ENCODE measurements at places on chromosomes 16 and 17.

GRCh38 chr16:2278272-2278608 is 10.3 kb upstream of the RNPS1 start:
- no peak for DNase-seq

- DNase-seq, result no peak
Measured at GRCh38 chr16:16045879-16046278, 96.5 kb downstream of the ABCC1 start.

DNA sequence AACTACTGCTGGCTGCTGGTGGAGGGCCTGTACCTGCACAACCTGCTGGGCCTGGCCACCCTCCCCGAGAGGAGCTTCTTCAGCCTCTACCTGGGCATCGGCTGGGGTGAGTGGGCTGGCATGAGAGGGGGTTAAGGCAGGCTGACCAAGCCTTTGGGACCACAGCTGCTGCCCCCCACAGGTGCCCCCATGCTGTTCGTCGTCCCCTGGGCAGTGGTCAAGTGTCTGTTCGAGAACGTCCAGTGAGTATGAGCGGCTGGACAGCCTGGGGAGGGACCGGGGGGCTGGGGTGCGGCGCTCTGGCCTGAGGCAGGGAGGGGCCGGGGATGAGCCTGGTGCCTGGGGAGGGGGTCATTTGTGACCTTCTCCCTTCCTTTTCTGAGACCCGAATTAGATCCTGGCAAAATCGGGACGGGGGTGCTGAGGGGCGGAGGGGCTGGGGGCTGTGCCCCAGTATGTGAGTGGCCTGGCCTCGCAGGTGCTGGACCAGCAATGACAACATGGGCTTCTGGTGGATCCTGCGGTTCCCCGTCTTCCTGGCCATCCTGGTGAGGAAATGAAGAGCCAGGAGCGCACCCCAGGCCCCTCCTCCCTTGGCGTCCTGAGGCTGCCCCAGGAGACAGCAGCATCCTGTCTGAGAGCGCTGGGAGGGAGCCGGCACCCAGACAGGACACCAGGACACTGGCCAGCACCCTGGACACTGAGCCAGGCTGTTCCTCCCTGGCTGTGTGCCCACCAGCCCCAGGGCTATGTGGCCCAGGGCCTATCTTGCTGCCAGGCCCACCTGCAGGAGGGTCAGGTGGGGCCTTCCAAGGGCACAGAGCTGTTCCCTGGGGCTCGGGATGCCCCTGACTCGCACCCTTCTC is 8.0 kb downstream of the GCGR start:
- no peak for DNase-seq

DNA sequence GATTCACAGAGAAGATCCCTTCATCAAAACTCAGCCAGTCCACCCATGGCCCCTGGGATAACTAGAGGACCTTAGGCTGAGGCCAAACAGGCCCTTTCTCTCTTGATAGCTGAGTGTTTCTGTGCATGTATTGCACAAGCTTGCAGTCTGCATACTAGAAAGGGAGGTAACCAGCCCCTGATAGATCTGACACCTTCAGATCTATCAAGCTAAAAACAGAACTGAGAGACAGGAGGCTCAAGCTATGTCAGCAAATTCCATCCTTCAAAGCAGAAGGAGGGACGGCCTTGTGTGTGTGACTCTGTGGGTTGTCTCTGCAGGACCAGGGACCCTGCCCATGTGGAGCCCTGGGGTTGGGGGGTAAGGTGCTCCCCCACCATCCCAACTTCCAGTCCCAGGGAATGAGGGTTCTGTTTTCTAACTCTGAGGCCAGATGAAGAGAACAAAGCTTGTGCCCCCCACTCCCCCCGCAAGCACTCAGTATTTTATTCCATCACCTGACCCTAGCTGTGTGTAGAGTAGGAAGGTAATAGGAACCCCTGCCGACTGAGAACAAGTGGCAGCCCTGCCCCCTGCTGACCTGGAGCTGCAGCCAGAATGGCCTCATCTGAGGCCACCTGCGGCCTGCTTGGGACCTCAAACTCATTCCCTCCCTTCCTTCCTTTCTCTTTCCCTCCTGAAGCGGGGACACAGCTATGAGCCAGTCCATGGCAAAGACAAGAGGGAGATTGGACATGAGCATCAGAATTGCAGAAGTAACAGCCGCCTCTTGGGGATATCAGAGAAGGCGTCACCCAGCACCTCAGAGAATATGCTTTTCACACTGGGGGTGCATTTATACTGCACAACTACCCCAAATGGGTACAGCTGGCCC is 63.8 kb downstream of the SMPD3 start:
- no peak for DNase-seq

DNA sequence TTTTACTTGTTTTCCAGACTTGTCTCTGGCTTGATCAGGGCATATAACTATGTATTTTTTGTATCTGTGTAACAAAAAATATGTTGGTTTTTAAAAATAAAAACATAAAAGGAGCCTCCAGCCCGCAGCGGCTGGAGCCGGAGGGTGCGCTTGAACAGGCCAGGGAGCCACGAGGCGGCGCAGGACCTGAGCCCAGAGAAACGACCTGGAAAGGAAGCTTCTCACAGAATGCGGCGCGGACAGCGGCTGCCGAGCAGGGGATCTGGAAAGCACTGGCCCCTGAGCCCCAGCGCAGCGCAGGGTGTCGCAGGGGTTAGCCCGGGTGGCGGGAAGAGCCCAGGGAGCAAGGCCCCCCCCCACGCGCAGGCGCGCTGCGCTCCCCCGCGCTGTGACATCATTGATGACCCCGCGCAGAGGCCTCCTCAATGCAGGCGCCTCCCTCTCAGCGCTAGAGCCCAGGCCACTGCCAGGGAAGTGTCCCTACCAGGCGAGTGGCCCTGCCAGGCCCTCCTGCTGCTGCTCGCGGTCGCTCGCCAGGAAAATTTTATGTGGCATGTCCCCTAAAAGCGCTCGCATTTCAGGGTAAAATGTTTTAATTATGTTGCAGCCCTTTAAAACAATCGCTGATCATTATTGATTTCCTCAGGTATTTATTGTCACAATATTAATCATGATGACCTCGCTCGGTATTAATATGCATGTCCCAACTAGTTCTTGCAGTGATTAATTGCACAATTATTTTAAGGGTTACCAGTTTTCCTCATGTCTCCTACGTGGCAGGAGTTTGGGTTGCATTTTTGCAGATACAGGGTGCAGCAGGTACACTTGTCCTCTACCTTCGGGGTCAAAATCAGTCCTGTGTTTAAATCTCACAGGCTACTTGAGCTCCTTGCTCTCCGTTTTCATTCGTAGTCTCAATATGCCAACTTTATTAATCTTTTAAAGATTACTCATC is 134.2 kb downstream of the USP22 start:
- DNase-seq, result peak; percentile 40

DNA sequence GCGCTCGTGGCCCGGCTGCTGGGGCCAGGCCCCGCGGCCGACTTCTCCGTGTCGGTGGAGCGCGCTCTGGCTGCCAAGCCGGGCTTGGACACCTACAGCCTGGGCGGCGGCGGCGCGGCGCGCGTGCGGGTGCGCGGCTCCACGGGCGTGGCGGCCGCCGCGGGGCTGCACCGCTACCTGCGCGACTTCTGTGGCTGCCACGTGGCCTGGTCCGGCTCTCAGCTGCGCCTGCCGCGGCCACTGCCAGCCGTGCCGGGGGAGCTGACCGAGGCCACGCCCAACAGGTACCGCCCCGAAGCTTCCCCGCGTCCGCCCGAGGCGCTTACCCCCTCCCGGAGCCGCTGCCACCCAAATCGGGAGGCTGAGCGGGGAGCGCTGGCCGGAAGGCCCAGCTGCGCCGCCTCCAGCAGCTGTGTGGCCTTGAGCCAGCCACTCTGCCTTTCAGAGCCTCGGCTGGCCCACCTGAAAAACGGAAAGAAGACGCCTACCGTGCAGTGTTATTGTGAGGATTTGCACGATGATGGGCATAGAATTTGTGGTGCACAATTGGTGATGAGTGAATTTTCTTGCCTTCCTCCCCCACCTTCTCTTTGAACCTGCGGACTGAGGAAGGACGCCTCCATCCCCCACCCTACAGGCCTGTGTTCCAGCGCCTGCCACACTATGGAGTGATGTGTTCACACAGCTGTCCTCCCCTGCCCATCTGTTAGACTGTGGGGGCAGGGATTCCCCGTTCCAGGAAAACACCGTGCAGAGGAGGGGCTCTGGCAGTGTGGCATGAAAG is 523 bp downstream of the NAGLU start:
- no peak for DNase-seq

GRCh38 chr17:13002761-13003453 is 14.9 kb downstream of the ELAC2 start:
- no peak for DNase-seq
